ENCODE measurements at places on chromosomes 3 and 15.

GRCh38 chr15:58582160-58582559 is 150.4 kb downstream of the LIPC start:
- DNase-seq = no peak

- DNase-seq = no peak
These were observed 10.7 kb downstream of the RBM15B start for GRCh38 chr3:51401735-51402134.

- DNase-seq = no peak
These were observed 237.3 kb upstream of the ZBTB20 start for GRCh38 chr3:115384381-115384780.

DNA sequence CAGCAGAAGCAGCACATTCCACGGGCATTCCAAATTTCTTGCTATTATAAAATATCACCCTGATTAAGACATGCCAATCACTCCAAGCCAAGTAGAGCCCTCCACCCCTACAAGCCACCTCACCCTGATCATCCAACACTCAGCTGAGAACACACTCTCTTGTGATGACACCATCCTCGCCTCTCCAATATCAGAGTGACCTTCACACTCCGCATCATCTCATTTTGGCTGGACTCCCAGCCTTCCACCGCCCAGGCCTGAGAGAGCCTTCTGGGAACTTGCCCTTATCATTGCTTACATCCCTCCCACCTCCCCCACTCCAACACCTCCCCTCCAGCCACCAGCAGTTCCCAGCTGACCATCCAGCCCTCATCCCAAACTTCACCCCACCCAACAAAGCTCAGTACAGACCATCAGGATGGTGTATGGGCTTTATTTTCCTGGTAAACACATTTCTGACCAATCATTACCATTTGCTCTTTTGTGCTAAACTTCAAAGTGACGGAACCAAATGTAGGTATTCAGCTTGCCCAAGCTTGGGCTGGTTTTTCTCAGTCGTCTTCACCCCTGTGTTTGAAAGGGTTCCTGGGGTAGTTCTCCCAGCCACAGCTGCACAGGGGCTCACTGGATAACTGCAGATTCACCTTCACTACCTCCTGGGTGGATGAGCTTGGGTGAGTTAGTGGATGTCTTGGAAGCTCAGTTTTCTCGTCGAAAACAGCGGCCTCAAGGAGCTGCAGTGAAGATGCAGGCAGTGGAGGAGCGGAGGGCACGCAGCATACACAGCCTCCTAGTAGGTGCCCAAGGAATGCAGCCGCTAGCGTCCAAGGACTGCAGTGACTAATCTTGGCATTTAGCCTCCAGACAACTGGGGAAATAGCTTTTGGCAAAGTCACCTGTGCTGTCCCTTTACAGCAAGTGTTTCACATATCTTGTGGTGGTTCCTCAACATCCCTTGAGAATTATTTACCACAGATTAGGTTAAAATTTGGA is 115.1 kb downstream of the LIPC start:
- peak; percentile 75 for DNase-seq

- DNase-seq = no peak
These were observed 143.8 kb downstream of the LRTM1 start for GRCh38 chr3:54784021-54784420.

DNA sequence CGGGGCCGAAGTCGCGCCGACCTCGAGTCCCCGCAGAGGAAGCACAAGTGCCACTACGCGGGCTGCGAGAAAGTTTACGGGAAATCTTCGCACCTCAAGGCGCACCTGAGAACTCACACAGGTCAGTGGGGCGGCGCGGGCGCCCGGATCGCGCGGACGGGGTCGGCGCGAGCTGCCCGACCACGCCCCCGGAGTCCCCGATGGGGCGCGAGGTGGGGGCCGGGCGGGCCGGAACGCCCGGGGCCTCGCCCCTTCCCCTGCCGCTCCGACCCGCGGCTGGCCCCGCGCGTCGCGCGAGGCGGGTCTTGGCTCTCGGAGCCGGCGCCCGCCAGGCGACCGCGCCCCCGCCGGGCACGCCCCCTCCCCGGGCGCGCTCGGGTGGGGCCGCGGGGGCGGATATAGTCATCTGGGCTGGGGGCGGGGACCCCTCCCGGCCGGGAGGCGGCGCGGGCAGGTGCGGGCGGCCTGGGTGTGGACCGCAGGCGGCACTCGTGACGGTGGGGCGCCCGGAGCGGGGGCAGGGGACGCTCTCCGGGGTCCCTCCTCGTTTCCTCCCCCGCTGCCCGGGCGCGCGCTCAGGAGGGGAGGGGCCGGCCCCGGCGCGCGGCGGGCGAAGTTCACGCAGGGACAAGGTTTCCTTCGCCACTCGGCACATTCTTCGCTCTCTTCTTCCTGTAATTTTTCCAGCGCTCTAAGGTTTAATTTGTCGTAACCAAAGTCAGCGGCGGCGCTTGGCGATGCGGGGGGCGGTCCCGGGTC is 1.2 kb downstream of the KLF13 start:
- peak; percentile 27 for DNase-seq

- DNase-seq = no peak
These were observed 136.4 kb downstream of the SST start for GRCh38 chr3:187533797-187534196.

DNA sequence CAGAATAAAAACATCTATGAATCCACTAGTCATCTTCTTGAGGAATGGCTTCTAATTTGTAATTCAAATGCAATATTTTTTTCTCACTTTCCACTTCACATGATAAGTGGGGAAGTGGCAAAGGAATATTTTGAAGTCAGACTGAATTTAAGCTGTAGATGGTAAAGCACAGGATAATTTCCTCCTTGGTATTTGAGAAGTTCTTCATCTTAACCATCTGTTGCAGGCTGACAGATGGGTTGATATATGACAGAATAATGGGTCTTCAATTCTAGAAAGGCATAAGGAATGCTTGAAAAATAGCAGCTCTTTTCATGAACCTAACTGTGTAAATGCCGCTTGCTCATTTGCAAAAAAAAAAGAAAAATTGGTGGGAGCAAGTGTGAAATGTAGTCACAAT is 66.5 kb upstream of the SNTN start:
- DNase-seq = no peak

DNA sequence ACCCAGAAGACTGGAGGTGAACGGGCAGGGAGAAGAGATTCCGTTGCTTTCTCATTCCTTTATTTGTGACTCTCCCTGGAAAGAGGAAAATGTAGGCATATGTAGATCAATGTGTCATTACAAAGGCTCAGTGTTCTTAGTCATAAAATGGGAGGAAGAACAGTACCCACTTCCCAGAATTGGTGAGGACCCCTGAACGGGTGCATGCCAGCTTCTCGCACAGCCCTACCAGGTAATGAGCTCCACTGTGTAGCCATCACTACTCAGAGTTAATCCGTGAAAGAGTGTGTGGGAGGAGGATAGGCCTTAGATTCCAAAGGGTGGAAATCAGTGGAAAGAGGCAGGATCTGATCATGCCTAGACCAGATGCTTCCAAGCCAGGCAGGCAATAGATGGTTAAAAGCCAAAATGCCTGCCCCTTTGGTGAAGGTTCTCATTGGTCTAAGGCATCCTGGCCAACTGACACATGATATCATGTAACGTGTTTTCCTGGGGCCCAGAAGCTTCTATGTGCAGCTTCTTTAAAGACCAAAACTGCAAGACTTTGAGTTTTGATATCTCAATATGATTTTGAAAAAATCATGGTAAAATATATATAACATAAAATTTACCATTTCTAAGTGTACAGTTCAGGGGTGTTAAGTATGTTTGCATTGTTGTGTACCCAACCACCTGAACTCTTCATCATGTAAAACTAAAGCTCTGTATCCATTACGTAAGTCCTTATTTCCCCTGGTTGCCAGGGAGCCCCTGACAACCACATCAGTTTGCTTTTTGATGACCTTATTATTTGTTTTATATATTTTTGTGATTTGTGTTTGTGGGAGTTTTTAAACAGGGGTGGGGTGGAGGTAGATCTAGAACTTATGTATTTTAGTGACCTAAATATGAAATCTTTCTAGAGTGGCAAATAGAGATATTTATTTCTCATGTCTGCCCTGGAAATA is 402.2 kb upstream of the CFAP20DC start:
- DNase-seq = no peak

- no peak for DNase-seq
These were observed 26.9 kb downstream of the STOML1 start for GRCh38 chr15:73965094-73965757.

- DNase-seq = no peak
These were observed 48.1 kb upstream of the GK5 start for GRCh38 chr3:142273501-142273900.

DNA sequence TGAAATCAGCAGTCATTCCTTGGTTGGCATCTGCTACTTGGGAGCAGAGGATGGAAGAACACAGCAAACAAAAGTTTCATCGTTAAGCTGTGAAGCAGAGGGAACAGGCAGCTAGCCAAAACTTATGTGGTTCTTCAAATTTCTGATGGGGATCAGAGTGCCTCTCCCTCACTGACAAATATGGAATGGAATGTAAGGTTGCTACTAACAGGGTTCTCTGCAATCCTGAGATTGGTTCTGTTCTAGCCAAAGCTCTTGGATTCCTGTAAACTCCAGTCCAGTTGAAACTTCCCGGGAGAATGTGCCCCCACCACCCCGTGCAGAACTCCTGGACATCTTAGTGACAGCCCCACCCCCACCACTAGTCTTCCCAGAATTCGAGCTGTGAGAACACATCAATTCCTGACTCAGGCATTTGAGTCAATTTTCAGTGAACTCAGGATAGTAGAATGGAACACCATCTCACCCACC is 55.9 kb upstream of the PHLDB2 start:
- peak; percentile 97 for DNase-seq
